ENCODE measurements at places on chromosomes 6 and 20.

DNA sequence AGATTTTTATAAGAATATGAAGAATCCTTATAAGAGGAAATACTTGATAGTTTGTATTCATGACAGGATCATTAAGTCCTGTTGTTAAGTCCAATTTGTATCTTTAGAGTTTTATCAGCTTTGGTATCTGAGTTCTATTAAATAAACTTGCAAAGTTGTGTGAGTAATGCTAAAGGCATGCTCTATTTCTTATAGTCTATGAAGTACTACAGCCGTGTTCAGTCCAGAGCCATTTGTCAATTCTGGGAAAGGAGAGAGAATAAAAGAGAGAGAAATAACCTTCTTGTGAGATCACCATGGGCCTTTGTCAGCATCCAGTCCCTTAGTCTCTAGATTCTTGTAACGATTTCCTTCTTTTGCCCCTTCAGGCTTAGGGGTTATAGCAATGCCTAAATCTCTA lies 181.2 kb upstream of the POU3F2 start:
- DNase-seq = no peak

GRCh38 chr20:48773837-48774418 lies 53.9 kb downstream of the PREX1 start:
- DNase-seq = no peak

DNA sequence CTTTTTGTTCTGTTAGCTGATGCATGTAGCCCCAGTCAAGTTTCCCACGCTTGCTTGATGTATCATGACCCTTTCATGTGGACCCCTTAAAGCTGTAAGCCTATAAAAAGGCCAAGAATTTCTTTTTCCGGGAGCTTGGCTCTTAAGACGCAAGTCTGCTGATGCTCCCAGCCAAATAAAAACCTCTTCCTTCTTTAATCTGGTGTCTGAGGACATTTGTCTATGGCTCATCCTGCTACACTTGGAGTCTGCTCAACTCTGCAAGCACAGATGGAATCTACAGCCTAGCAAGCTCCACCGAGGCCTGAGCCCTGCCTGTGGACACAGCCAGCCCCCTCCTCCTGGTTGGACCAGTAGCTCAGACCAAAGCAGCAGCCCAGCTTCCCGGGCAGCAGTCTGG lies 3.4 kb downstream of the CST2 start:
- no peak for DNase-seq

DNA sequence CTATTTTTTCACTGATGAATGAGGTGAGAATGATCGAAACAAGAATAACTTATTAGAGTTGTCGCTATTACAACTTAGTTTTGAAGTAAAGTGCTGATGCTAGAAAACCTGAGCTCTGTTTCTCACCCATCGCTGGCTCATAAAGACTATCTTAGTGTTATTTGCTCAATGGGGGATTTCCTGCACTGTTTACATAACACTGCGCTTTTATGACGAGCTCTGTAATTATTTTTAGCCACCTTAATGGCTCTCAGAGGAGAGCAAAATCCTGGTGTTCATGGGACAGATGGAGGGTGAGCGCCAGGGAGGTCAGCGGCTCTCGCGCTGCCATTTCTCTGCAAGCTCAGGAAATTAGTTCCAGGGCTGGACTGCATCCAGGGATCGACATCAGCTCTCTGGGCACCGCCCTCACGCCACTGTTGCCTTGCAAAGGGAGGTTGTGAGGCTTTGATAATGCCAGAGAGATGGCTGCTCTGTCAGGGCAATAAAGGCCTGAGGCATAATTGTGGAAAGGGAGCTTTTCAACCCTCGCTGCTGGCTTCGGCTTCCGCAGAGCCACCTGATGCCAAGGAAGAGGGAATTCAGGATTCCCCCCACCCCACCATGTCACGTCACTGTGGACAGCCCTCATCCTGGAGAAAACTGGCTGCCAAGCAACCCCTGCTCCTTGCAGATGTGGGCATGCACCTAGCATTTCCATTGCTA lies 72.0 kb downstream of the DACT2 start:
- DNase-seq = no peak

GRCh38 chr20:33668466-33669155 lies 1.9 kb downstream of the ACTL10 start:
- DNase-seq = no peak

GRCh38 chr20:32839982-32840285 lies 18.8 kb upstream of the EFCAB8 start:
- DNase-seq = no peak

- DNase-seq = no peak
Measured at GRCh38 chr6:148151896-148152643, 190.6 kb upstream of the SASH1 start.

DNA sequence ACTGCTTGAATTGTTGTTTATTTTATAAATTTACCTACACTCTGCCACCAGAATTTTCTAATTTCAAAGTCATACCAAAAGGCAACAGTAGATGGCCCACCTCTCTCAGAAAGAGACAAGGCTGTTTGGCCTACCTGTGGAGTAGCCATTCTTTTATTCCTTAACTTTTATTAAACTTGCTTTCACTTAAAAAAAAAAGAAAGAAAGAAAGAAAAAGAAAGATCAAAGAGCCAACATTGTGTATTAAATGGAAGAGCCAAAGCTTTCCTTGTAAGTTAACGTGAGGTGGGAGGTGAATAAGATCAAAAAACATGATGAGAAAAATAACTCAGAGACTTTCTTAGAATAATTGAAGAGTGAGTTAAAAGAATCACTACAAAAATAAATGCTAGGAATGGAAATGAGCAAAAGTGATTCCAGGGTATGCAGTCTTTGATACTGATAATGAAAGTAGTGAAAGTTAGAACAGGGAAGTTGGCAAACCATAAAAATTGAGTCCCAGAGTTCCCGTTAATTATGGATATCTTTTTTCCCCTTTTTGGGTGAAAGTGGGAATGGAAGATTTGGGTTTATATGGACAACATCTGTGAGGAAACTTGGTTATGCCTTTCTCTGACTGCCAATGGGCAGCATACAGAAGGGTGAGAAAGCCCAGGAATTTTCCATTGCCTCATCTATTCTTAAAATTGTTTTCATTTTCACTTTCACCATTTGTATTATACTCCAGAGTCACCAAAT lies 35.9 kb upstream of the MYB start:
- no peak for DNase-seq

DNA sequence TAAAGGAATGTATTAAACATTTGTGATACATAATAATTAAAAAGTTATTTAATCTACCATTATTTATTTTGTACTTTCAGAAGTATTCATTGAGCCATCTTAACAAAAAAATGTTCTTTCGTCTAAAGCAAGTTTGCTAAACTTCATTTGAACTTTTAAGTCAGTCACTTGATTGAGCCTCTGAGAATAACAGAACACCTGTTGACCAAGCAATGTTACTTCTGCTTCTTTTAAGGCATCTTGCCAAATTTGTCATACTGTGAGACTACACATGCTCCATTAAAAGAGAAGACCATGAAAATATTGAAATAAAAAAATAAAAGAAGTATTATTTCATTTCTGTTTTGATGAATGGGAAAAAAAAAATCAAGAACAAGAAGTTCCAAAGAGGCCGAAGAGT lies 141.8 kb upstream of the BMP5 start:
- no peak for DNase-seq

- no peak for DNase-seq
Measured at GRCh38 chr6:11410539-11411307, 126.8 kb upstream of the TMEM170B start.

DNA sequence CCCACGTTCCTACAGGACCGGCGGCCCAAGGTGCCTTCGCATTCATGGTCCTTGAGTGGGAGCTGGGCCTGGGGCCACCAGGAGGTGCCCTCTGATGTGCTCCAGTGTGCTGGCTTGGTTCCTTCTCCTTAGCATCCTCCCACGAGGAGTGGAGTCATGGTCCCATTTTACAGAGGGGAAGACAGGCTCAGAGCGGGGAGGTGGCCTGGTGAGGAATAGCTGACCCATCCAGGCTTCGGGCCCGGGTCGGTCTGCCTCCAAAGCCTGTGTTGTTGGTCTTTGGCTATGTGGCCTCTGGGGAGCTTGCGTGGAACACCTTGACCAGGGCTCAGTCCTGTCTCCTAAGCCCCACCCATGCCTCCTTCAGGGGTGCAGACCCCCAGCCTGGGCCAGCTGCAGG lies 22.8 kb downstream of the RBM38 start:
- DNase-seq = no peak
